ENCODE measurements at places on chromosomes 16 and 17. TPM values are rescaled to one million over a fixed set of nuclear protein-coding genes. Genes with fewer than 3 reads are reported as not detected.

DNA sequence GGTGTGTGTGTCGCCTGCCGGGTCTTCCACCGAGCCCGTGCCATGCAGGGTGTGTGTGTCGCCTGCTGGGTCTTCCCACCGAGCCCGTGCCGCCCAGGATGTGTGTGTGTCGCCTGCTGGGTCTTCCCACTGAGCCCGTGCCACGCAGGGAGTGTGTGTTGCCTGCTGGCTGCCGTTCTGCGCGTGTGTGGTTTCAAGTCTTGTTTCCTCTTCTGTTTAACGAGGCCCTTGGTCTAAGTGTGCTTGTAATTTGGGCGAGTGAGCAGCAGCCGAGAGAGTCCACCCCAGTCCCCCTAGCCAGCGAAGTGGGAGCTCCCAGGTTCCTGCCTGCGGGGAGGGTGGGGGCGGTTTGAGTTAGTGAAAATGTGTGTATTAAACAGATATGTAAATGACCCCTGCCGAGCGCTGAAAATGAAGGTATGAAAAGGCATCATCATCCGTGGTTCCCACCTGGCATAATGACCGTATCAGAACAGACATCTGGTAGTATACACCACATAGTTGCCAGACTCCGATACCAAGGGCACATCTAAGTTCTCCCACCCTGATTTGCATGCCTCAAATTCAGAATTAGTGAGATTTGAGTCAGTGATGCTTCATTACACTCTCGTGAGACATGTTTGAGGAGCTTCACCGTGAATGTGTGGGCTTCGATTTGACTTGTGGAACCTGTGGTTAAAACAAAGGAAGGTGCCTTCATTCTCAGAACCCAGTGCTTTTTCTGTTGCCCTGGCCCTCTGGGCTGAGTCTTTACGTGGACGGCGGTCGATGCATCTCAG is 114.5 kb upstream of the CHMP6 start:
- no peak for DNase-seq

GRCh38 chr17:56076980-56077379 is 76.3 kb upstream of the ANKFN1 start:
- no peak for DNase-seq

DNA sequence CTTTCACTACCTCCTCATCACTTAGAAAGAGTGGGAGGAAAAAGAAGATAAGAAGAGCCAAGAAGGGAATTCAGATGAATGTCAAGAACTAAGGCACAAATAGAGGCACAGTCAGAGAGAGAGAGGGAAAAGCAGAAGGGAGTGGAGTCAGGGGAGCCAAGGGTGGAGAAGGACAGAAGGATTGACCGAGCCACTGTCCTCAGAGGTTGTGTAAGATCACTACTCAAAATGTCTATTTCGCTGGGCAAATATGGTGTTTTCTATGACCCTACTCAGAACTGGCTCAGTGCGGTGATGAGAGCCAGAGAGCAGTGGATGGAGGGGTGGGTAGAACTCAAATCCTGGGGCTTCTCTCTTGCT is 139.2 kb upstream of the HS3ST2 start:
- DNase-seq, result no peak

- DNase-seq, result no peak
These were observed 17.3 kb downstream of the KANSL1 start for GRCh38 chr17:46175891-46176290.

- no peak for DNase-seq
These were observed 37.8 kb downstream of the ITGAE start for GRCh38 chr17:3762922-3763776.

DNA sequence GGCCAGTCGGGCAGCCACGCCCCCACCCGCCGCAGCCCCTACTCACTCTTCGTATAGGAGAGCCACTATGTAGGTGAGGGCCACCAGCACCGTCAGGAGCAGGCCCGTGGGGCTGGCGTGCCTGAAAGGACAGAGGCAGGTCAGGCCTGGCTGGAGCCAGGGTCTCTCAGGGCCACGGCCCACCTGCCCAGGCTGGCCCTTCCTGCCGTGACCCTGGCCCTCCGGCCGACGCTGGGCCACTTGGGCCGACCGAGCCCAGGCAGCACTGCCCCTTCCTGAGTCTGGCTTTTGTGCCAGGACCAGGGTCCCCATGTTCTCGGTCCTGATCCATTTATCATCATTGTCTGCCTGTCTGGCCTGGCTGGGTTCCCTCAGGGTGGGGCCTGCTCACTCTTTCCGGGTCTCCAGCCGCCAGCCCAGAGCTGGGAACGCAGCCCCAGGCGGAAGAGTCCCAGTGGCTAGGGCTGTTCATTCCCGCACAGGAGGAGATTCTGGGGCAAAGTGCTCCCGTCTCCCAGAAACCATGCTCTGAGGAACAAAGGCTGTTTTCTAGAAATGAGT is 10.1 kb upstream of the RASD1 start:
- DNase-seq, result no peak

DNA sequence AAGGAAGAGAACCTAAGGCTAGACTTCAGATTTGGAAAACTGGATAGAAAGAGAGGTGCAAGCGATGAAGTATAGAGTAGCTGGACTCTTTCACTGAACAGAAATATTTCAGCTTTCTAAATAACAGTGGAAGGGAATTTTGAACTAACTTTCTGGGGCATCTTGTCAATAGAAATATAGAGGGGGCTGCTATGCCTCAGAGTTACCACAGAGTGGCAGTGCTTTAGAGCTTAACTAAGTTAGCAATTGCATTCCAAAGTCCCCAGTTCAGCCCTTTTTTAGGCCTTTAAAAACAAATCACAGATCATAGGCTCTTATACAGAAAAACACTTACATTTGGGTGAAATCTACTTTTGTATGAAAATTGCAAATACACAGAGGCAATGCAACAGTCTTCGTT is 154.2 kb upstream of the CDH8 start:
- peak; percentile 32 for DNase-seq

GRCh38 chr16:29117631-29118030 is 132.8 kb downstream of the LAT start:
- DNase-seq, result no peak

DNA sequence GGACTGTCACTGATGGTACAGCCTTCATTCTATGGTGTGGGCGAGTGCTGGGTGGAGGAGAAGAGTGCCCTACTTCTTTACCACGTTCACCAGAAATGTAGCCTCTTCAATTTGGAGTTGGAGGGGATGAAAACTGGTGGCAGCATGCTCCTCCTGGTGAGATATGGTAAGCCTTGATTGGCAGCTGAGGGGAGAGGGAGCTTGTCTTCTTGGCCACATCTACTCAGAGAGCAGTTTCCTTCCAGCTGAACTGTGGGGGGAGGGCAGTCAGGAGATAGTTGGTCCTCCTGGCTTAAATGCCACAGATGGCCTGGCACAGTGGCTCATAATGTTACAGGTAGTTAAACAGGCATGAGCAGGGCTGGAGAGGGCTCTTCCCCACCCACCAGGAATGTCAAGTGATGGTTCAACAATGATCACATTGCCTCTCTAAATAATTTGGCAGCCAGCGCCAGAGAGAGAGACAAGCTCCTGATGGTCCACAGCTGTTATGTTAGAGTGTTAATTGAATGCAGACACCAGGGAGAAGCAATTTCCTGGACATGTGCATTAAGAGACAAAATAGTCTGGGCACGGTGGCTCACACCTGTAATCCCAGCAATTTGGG is 9.0 kb upstream of the MAPK3 start:
- no peak for DNase-seq

GRCh38 chr17:82287868-82288801 is 14.6 kb upstream of the CSNK1D start:
- peak; percentile 94 for DNase-seq

Gene TLCD3B
- not detected for total RNA-seq

Gene KRT36
- under 0.01 TPM for total RNA-seq

Gene KRTAP2-1
- not detected for total RNA-seq

Gene CEP95
- total RNA-seq, result 21.1 TPM

Data from bronchial epithelial cell (primary cell).